ENCODE measurements at places on chromosomes 13 and 19.

DNA sequence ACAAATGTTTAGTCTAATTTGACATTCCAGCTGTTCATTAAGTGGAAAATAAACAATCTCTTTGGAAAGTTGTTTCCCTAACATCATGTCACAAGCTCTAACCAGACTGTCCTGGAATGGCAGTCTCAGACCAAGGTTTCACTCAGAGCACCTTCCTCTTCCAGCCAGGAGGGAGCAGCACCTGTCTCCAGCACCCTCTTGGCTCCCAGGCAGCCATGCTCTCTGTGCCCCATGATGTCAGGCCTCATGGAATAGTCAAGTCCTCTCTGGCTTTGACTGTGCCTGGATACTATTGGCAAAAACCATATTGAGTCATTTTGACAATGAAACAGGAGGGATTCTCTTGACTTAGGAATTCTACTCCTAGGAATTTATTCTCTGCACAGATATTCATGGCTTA is 171.4 kb downstream of the OXGR1 start:
- DNase-seq, result peak; percentile 17

- DNase-seq, result no peak
Measured at GRCh38 chr13:112926003-112926402, 43.0 kb upstream of the MCF2L start.

DNA sequence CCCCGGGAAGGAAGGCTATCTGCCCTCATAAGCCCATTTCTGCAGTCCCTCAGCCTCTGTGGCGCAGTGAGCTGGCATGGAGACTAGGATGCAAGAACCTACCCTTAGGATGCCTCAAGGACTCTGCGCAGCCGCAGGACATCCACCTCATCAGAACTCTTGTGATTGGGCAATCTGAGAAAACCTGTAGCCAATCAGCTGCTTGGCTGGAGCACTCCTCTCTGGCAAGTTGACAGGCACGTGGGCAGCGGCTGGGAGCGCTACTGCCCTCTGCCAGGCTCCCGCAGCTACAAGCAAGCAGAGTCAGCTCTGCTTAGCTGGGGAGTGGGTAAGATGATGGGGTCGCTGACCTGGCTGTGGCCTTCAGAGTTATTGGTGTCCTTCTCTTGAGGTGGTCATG is 1.5 kb upstream of the ECSIT start:
- peak; percentile 95 for DNase-seq

GRCh38 chr19:30966486-30966885 is 382.8 kb downstream of the TSHZ3 start:
- DNase-seq, result no peak

GRCh38 chr13:87403748-87404432 is 267.3 kb upstream of the SLITRK5 start:
- DNase-seq, result no peak

GRCh38 chr19:8575467-8575997 is 1.7 kb downstream of the MYO1F start:
- no peak for DNase-seq

GRCh38 chr13:111912991-111913760 is 153.8 kb upstream of the SOX1 start:
- DNase-seq, result no peak

Data from COLO829 (cell line).